ENCODE measurements at places on chromosomes 12 and 14. TPM values are rescaled to one million over a fixed set of nuclear protein-coding genes. Genes with fewer than 3 reads are reported as not detected.

DNA sequence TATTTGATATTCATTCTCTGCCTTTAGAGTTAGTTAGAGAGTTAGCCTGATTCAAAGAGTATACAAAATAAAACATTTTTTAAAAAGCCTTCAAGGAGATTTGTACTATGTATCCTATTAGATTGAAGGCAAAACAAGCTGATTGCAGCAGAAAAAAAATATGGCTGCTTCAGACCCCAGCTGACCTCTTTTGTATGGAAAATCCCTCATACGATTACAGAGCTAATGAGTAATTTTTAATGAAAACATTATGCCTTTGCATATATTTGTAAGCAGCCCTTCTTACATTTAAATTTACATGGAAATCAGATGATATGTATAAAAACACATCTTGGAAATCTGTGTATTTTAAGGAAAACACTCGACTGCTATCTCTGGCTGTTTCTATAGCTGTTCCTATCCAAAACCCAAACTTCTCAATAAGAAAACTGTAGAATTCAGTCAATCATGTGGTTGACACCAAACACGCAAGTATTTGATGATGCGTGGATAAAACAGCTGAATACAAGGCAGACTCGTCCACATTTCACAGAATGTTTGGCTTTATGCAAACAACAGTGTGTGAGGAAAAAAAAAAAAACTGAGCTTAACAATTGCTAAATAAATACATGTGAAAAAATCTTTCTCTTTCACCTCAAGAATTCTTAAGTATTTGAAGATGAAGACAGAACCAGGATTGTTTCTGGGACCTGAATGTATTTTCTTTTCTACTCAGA lies 275.3 kb downstream of the EGLN3 start:
- no peak for DNase-seq

- DNase-seq = no peak
These were observed 175.7 kb upstream of the VASH1 start for GRCh38 chr14:76585616-76586015.

DNA sequence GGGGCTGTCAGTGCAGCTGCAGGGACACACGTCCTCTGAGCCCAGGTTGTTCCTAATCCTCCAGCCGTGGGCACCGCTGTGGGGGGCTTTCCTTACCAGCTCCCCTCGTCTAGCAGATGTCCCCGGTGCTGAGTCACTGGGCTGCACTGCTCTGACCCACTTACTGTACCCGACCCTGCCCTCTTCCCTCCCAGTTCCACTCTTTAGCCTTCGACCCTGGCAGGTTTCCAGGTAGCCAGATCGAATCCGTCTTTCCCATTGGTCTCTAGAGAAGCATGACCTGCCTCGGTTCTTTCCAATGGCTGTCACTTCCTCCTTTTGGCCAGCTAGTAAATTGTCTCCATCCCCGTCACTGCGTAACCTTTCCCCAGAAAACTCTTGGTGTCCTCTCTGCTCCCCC lies 48.4 kb downstream of the ELK3 start:
- no peak for DNase-seq

GRCh38 chr12:81416571-81416970 lies 338.7 kb downstream of the ACSS3 start:
- no peak for DNase-seq

DNA sequence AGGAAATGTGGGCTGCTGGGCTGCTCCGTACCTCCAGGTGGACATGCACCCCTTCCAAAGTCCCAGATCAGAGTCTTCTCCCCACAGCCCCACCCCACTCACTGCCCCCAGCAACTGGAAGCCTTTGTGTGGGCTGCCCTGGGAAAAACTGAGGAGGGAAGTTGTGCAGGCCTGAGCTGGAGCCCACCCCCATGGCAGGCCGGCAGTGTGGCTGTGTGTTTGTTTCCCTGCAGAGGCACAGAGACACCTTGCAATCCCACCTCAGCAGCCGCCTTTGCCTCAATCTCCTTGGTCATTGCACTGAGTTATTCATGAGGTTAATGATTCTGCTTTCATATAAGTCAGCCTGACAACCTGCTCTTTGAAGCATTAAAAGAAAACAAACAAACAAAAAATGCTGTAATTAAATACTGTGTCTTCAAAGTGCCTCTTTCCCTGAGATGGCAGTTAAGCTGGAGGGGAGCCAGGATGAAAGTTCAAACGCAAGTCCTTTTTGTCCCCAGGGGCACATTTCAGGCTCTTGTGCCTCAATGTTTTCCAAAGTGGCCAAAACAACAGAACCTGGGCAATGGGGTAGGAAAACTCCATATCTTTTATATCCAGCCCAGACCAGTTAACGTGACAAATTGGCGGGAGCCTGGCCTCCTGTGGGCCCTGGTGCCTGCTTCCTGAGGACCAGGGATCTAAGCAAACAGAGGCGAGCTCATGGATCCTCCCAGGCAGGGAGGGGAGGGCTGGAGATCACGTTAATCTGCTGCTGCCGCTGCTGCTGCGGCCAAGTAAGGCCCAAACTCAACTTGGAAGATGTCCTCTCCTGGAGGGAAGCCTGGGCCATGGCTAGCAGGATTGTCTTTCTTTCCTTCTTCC lies 51.9 kb upstream of the TSPAN11 start:
- no peak for DNase-seq

DNA sequence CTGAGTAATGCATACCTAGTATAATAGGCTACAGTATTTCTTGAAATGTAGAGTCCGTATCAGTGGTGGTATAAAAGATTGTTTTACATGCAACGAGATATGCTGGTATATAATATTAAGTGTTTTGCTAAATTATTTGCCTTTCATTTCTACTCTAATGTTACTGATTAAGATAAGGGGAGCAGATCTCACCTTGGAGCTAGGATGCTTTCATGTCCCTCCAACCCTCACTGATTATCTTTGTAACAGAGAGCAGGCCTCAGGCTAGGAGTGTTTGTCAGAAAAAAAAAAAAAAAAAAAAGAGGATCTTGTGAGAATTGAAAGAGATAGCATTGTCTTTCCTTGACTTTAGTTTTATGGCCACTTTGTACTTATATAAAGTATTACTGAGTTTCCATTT lies 92.6 kb downstream of the PDE3A start:
- no peak for DNase-seq

DNA sequence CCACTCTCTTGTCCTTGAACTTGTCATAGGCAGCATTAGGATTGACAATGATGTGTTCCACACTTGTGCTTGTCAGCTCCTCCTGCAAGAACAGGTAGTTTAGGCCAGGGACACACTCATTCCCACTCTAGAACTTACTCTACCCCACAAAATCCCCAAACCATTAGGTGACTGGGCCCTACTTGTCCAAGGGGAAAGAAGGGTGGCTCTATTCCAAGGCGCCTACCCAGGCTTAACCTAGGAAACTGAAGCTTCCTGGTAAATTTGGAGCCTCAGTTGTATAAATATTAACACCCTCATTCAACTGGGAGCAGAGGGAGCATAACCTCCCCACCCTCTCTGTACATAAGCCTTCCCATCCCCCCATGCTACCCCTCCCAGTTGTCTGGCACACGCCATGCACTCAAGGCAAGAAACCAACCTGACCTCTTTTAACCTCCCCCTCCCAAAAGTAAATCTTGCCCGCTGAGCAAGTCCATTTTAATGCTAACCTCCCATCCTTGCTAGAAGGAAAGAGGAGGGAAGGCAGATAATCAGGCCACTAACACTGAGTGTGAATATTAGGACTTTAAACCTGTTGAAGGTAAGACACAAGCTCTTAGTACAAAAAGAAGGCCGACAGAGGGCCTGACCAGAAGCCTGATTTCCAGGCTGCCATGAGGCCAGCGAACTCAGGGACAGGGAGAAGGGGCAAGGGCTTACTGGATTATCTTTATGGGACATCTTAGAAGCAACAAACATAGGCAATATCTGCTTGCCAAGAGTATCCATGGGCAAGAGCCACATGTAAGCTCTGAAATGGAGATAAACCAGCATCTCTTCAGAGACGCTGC lies 11.0 kb downstream of the DCTN2 start:
- no peak for DNase-seq

DNA sequence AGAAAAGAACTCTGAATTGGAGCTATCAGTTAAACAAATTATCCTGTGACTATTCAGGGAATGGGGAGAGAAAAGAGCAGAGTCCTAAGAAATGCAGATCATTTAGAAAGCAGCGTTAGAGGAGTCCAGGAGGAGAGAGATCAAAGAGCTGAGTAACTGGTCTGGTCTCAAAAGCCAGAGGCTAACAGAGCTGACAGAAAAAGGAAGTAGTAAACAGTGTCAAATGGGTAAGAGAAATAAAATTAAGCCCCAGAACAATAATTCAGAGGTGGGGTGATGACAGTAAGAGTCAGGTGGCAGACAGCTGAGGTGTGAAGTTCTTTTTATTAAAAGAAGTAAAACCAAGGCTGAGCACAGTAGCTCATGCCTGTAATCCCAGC lies 19.3 kb downstream of the GXYLT1 start:
- DNase-seq = no peak

DNA sequence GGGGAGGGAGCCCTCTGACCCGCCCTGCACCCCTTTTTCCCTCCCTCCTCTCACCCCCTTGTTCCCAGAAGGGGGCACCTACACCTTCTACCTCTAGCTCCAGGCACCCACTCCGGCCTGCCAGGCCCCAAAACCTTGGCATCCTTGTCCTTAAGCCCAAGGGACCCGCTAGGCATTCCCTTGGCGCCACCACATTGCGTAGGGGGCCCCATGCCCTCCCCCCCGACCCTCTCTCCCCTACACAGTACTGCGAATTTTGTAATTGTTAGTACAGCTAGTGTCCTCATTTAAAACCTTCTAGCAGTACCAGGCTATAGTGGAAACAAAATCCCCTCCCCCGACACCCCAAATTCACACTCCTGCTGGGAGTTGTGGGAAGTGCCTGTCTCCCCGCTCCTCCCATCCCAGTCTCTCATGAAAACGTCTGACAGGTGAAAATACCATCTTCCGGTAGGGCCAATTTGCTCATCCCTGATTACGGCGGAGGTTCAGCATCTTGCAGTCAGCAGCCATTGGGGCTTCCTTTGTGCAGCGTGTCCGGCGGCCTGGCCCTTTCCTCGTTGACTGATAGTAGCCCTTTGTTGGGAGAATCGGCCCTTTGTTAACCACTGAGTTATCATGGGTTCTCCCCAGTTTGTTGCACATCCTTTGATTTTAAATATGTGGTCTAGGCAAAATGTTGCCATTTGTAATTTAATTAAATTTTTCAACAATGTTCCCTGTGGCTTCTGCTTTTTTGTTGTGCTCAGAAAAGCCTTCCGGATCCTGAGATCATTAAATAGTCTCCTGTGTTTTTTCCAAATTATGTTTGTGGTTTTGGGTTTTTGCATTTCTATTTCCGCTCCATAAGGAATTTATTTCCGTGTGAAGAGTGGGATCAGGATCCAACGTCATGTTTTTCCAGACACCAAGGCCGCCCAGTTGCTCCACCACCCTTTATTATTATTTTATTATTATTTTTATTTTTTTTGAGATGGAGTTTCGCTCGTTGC lies 7.9 kb upstream of the CEP170B start:
- no peak for DNase-seq

GRCh38 chr14:93930296-93930988 lies 3.3 kb downstream of the FAM181A start:
- DNase-seq = no peak

DNA sequence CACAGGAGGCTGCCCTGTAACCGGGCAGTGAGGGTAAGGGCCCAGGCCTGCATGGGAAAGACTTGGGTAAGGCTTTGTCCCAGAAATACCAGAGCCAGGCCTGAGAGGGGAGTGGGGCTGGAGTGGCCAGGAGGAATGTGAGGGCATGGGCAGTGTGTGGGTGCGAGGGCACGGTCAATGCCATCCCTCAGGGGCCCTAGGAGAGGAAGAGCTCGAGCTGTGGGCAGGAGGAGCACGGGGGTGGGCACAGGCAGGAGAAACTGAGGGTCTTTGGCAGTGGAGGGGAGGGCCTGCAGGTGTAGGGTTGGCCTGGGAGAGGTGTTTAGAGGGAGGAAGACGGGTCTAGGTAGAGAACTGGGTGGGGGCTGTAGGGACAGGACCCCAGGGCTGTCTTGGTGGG lies 381.6 kb downstream of the TMEM121 start:
- no peak for DNase-seq

- DNase-seq = no peak
These were observed 148.9 kb downstream of the CRADD start for GRCh38 chr12:93825931-93826555.

DNA sequence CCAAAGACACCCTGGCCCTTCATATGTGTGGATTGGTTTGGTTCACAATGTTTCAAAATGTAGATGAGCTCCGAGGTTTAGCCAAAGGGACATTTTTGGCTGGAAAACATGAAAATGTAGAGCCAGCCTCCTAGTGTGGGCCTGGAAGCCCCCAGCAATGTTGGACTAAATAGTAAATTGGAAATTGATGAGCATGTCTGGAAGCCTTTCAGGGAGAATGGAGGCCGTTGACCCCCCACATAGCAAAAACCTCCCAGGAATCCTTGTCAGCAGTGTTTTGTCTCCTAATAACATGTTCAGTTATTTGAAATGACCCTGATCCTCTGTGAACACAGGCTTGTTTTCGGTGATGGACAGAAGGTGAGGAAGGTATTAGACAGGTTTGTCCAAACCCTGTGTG lies 65.1 kb upstream of the TBX3 start:
- no peak for DNase-seq

DNA sequence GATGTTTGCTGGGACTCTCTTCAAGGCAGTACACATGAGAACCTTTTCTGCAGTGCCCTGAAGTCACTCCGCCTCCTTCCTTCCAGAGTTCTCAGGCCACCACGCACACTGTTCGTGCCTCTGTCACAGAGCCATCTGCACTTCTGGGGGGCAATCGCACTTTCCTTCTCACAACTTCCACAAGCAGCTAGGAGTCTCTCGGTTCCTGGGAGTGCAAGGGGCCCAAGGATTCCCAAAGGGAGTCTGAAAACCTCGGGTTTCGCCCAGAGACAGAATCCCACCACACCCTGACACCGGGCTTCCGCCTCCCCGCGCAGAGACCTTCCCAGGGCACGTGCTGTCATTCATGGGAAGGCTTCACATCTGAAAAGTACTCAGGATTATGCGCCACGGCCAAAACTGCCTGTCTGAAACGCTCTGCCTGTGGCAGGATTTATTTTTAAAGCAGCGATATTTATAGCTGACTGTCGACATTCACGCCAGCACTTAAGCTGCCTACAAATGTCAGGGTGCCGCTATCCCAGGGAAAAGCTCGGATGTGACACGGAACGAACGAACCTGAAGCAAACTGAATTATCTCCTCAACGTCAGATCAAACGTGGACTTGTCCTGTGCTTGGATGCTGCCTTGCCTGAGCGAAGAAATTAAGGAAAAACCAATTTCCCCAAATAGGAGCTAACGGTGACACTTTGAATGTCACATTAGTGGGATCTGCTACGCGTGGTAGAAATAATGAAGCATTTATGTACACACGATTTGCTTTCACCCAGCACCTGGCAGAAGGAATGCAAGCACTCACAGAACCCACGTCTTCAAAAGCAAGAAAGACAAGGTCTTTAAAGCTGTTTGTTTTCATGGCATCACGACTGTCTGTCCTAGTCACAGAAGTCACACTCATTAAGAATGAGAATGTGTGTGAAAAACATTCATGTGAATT lies 154.0 kb downstream of the PIWIL1 start:
- DNase-seq = no peak

- no peak for DNase-seq
These were observed 216.2 kb downstream of the DPF3 start for GRCh38 chr14:72677664-72678063.

GRCh38 chr12:123934829-123935228 lies 37.8 kb downstream of the CCDC92 start:
- DNase-seq = no peak

The LRRIQ1 gene
- 1.0 TPM for total RNA-seq

The KRT3 gene
- not detected for total RNA-seq

The SLC8A3 gene
- 0.04 TPM for total RNA-seq

The DEPDC4 gene
- total RNA-seq = 2.5 TPM

The ISCA2 gene
- 31.2 TPM for total RNA-seq

The ZNF10 gene
- total RNA-seq = 3.0 TPM

The COCH gene
- total RNA-seq = 0.04 TPM

The RBP5 gene
- total RNA-seq = not detected

The HOXC9 gene
- 4.3 TPM for total RNA-seq

The KRT72 gene
- total RNA-seq = not detected

The LTBP2 gene
- 78.2 TPM for total RNA-seq
